Activated CD4-positive, alpha-beta T cell treated with anti-CD3 and anti-CD28 coated beads for 24 hours (primary cell): ENCODE measurements at places on chromosomes 11 and 22.

DNA sequence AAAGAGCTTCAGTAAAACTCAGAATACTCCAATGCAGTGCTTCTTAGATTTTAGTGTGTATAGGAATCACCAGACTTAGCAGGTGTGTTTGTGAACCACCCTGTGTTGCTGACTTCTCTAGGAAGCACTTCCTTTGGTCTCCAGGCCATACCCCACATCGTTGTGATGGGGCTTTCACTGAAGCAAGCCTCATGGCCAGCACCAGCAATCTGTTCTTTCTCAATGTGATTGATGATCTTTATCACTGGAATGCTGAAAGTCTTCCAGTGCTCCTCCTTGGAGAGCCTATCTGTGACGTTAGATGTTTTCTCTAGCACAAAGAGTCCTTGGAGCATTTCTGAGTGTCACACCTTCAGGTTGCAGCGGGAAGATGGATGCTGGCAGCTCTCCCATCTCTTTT lies 280.5 kb downstream of the DDX10 start:
- no peak for DNase-seq

DNA sequence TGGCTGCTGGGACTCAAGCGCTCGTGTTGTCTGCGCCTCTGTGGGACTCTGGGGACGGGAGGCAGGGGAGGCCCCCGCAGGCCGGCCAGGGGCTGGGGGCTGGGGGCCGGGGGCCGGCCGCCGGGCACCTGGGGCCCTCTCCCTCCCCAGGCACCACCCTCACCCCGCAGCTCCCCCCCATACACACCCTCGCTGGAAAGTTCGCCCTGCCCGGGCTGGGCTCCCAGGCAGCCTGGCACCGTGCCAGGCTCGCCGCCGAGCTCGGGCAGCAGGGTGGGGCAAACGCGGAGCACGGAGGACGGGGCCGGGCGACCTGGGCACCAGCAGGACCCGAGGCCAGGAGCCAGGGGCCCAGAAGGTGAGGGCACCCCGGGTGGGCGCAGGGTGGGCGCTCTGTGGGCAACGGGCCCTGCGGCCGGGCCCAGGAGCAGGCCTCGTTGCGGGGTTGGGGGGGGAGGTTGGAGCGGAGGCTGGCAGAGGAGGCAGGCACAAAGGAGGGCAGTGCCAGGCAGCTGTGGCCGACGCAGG lies 76.7 kb upstream of the WNT7B start:
- no peak for DNase-seq

DNA sequence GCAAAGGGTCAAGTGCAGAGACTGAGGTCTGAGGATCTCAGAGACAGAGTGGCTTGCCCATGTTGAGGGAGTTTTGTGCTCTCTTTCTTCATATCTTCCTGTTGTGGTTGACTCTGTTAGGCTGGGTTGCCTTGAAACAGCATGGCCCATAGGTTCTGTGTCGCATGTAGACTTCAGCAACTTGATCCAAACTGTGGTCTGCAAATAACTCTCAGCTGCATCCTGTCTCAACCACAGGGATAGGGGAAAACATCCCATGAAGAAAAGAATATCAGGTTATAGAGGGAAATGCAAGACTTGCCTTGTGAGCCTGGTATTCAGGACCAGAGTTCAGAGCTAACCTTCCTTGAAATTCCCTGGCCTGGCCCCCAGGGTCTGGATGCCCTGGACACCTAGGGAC lies 69.4 kb downstream of the FLI1 start:
- no peak for DNase-seq

- DNase-seq, result no peak
These were observed 9.8 kb downstream of the MIAT start for GRCh38 chr22:26667140-26667539.

GRCh38 chr11:43916621-43917020 lies 25.8 kb upstream of the C11orf96 start:
- no peak for DNase-seq

DNA sequence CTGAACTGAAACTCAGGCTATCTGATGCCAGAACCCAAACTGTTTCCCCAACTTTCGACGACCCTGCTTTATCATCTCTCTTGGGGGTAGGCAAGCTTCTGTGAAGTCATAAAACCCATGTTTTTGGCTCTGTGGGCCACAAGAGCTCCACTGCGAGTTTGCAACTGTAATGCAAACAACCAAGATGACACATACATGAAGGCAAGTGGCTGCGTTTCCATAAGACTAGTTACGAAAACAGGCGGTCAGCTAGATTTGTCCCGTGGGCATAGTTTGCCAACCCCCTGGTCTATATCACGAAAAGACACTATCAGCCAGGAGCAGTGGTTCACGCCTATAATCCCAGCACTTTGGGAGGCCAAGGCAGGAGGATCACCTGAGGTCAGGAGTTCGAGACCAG lies 37.5 kb downstream of the TPST2 start:
- no peak for DNase-seq

- DNase-seq, result no peak
These were observed 1.2 kb upstream of the INTS5 start for GRCh38 chr11:62654297-62654696.

DNA sequence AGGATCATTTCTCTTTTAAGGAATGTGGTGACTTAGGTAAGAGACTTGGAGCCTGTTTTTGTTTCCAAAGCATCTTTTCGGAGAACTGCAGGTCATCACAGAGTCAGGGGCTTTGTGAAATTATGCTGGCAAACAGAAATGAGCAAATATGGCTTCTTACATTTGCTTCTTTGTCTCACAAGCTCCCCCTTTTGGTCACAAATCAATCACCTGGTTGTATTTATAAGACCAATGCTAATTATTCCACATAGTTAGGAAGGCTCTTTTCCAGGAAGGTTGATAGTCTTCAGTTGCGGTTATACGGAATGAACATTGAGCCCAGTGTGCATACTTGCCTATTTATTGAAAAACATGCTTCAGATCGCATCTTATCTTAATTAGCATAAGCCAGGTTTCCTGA lies 34.6 kb upstream of the CEP126 start:
- DNase-seq, result no peak

DNA sequence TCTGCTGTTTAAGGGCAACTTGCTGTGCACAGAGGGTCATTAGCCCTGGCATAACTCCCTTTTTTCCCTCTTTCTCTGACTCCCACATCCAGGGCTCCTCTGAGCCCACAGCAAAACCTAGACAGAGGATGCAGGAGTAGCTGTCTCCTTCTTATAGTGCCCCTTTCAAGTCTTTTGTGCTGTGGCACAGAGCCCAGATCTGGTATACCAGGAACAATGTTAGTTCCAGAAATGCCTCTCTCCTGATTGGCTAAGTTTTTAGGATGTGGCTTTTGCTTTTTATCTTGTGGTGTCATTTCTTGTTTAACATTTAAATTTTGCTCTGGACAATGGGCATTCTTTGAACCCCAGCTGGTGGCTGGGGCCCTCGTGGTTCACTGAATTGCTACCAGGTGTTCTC lies 25.6 kb upstream of the RRM1 start:
- no peak for DNase-seq

DNA sequence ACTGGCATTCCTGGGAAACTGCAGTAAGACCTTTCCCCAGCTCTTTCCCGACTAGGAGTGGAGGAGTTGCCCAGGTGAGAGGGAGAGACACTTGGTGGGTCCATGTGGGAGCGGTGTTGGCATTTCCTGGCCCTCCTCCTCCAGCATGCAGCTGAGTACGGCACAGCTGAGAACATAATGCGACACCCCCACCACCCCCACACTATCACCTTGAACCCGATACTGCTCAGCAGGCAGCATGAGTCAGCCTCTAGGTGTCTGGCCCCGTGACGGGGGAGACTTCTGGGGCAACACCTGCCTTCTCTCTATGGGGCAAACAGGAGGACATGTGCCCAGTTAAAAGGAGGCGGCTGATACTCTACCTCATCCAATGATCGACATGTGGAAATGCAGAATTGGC lies 64.4 kb downstream of the PKNOX2 start:
- no peak for DNase-seq

DNA sequence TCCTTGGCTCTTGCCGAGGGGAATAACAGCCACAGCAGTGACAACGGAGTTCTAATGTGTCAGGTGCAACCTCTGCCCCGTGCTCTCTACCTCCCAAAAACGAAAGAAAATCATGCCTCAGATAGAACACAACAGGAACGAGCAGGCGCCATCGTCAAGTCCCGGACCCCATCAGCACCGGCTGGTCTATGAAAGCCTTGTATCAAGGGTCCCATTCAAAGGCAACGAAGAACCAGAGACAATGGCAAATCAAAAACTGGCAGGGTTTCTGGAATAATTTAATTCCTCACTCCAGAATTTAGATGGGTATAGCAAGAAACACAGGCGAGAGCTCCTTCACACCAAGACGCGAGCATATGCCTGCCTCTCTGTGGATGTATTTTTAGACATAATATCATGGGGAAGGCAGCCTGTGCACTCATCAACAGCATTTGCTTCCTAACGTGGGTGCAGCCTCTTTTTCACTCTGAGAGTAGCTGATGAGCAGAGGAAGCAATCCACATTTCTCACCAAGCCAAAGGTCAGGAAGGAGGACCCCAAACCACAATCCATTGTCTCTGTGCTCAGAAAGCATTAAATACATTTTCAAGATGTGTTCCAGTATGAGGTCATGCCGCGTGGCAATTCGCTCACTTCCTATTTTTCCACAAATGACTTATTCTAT lies 193.4 kb upstream of the BLID start:
- no peak for DNase-seq

DNA sequence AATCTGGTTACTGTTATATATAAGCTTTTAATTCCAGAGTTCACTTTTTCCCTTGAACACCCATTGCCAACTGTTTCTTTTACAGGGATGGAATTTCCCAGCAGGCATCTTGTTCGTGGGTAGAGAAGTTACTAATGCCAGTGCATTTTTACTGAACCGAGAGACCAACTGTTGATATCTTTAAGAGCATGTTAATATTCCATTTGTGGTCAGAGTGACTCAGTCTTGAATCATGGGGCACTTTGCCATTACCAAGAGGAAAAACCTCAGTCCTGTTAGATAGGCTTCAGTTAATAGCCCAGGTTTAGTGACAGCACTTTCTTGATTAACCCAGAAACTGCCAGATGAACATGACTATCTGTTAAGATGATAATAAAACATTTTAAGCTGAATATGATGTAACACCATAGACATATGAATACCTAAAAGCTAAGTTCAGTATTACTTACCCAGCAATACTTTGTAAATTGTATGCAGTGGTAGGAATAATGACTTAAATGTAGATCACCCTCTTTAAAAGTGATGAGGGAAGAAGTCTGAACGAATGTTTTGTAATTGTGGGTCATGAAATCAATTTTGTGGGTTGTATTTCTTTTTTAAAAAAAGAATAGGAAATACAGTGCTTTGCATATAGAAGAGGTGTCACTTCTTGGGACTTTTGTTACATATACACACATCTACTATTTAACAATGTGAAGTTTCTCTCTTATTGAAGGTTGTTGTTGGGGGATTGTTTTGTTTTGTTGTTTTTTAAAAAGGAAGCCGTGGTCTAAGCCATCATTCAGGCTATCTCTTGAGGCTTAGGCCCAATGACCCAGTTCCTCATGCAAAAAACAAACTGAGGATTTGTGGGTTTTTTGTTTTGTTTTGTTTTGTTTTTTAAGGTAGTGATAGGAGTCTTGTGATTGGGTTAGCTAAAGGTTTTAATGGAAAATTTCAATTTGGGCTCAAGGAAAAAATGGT lies 79.2 kb upstream of the GRIK4 start:
- no peak for DNase-seq

GRCh38 chr11:76919887-76920746 lies 59.4 kb downstream of the ACER3 start:
- peak; percentile 56 for DNase-seq

- DNase-seq, result no peak
These were observed 360.3 kb upstream of the SYN3 start for GRCh38 chr22:33418484-33418883.

- no peak for DNase-seq
These were observed 48.7 kb upstream of the FDX1 start for GRCh38 chr11:110380836-110381622.

DNA sequence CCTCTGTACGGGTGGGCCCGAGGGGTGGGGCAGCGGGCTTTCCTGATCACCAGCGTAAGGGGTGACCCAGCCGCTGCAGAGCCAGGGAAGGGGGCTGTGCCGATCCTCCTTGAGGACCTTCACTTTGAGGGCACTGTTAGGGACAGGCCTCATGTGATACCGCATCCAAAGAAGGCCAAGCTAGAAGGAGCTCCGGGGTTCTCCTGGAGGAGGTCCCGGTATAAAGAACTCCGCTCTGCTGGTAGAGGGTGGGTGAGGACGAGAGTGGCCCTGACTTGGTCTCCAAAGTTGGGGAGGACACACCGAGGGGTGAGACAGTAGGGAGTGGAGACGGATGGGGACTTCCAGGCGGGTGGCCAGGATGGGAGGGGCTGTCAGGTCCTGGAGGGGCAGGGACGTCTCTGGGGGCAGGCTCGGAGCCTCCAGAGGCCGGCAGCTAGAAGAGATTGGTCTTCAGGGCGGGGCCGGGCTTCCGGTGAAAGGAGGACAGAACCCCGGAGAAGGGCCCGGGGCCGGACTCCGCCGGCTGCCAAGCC lies 4.6 kb downstream of the PHOX2A start:
- DNase-seq, result no peak

DNA sequence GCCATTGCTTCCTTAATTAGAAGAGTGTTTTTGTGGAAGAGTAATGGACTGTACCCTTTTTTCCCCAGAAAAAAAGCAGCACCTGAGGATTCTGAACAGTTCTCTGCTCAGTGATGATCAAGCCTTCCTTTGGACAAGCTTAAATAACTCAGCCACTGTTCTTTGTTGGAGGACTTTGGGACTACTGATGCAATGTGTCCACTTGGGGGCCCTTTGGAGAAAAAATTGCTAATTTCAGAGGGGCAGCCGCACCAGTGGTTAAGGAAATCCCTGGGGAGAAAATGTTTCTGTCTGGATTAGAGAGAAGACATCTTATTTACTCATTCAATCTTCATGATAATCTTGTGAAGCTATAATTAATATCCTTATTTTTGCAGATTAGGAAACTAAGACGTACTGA lies 5.3 kb upstream of the KMT2A start:
- DNase-seq, result no peak

DNA sequence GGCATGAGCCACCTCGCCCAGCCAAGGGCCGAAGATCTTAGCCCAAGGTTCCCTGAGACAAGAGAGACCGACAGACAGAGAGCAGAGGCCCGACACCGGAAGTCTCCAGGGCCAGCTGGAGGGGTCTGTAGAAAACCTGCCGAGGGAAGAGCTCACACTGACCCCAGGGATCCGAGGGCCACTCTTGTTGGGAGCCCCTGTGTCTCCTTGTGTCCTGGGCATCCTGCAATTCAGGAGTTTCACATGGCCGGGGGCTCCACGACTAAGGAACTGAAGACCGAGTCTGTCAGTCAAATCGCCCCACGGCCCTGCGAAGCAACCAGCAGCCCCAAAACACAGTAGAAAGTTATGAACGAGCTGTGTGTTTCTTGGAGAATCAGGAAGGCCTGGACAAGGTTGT lies 1482.0 kb downstream of the BRD1 start:
- DNase-seq, result no peak
